ENCODE measurements at places on chromosomes 13 and 19. TPM values are rescaled to one million over a fixed set of nuclear protein-coding genes. Genes with fewer than 3 reads are reported as not detected.

The RFPL4A gene
- not detected for total RNA-seq

The C19orf25 gene
- total RNA-seq: 32.8 TPM

The OR7D4 gene
- total RNA-seq: not detected

The BRME1 gene
- total RNA-seq: 1.3 TPM

The SULT2A1 gene
- total RNA-seq: not detected

The TRPC4 gene
- total RNA-seq: 0.32 TPM

The KCTD4 gene
- 0.33 TPM for total RNA-seq

The CLEC17A gene
- not detected for total RNA-seq

The LIM2 gene
- total RNA-seq: not detected

DNA sequence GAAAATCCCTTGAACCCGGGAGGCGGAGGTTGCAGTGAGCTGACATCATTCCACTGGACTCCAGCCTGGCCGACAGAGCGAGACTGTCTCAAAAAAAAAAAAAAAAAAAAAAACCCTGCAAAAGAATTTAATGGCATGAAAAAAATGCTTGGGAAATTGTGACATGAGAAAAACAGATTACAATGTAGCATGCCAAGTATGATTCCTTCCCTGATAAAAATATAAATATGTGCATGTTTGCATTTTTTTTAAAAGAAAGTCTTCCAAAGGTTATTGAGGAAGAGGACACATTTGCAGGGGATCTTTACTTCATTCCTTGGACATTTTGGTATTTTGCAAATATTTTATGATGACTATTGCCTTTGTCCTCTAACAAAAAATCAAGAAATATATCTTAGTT is 14.5 kb upstream of the ZBTB32 start:
- DNase-seq: no peak

DNA sequence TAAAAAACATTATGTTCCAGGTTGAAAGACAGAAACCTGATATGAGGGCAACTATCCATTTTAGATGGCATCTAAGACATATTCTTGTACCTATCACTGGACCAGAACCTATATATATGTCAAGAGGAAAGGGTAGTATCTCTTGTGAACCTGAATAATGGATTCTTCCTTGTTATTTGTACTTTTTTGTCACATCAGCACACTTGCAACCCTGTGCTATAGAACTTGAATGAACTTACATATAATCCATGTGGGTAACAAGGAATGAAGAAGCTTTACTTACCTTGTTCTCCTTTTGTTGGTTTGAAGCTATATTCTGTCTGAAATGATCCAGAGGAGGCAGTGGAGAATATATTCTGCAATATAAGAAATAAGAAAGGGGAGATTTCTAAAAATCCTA is 483.7 kb upstream of the ATXN8OS start:
- no peak for DNase-seq

DNA sequence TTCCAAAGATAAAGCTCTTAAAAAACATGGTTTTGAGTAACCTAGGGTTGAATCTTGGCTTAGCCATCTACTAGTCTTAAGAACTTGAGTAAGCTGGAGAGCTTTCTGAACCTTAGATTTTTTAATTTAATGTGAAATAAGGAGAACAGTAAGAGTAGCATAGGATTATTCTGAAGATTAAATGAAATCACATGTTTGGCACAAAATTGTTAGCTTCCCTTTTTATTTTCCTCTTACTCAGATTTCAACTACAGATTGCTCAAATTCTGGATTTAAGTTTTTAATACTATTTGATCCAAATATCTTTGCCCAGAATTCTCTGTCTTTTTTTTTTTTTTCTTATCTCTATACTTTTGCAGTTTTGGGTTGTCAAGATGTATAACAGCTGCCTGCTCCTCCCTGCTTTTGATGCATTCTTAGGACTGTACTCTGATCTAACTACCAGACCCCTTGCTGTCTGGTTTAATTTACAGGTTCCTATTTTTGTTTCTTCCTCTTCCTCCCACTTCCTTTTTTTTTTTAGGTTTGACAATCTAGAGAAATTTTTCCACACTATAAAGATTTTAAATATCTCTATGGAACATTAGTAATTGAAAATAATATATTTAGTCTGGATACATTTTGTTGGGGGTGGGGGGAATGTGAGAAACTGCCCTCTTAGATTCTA is 12.3 kb downstream of the POMP start:
- no peak for DNase-seq

- DNase-seq: no peak
These were observed 2.0 kb downstream of the KLK1 start for GRCh38 chr19:50821622-50822021.

DNA sequence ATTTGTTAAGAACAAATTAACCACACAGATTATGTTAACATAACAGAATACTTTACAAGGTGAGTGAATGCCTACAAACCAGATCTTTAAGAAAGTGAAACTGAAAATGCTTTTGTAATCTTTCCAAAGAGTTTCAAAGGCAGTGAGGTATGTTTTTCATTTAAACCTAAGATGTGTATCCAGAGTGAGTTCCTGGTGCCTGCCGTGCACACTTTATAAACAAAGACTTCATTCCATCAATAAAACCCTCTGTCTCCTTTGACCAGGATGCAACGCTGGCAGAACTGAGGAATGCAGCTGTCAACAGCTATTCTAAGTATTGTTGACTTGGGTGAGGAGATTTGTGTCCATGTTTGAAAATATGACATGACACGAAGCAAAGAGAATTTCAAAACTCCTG is 344.6 kb downstream of the DNAJC15 start:
- no peak for DNase-seq

DNA sequence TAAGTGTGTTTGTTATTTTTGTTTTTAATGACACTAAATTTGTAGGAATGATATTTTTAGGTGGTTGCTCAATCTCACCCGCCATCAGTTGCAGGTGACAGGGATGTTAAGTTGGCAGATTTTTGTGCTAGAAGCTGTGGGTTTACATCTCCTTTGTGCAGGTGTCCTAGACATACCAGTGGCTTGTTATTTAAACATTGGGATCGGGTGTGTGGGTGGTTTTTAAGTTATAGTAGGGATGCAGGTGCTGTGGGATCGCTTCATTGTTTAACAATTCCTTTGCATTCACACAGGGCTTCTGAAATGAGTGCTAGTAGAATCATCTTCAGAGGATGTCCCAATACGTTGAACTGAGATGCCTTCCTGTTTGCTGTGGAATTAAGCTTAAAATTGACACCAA is 100.0 kb downstream of the SHISA2 start:
- DNase-seq: no peak

DNA sequence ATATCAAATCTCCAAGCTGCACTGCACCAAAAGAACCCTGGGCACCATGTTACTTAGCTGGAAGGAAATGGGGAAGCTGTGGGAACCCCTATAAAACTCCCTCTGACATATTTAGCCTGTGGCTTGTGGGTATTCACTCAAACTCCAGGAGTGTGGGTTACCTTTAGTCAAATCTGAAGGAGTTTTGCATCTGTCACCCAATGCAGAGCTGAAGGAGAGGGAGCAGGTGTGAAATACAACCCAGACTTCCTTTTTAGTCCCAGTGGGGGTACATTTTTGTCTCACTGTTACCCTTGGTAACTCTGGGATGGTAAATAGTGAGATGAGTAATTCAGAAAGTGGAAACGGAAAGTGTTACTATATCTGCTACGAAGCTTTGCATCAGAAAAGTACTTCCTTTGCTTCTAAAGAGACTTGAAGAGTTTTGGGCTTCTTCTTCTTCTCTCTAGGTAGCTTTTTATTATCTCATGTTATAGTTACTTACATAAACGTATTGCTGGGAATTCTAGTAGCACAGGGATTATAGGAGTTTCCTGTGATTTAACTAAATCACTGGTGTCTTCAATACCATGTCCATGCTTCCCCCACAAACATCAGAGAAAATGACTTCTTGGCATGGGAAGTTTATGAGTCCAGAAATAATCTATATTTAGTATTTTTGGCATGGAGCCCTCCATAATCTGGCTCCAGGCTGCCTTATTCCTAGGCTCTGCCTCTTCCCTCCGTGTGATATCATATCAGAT is 105.9 kb downstream of the AKAP11 start:
- DNase-seq: no peak

GRCh38 chr13:52760077-52760476 is 20.5 kb upstream of the CNMD start:
- DNase-seq: no peak

- no peak for DNase-seq
These were observed 416.6 kb downstream of the KLF12 start for GRCh38 chr13:73717632-73718031.

DNA sequence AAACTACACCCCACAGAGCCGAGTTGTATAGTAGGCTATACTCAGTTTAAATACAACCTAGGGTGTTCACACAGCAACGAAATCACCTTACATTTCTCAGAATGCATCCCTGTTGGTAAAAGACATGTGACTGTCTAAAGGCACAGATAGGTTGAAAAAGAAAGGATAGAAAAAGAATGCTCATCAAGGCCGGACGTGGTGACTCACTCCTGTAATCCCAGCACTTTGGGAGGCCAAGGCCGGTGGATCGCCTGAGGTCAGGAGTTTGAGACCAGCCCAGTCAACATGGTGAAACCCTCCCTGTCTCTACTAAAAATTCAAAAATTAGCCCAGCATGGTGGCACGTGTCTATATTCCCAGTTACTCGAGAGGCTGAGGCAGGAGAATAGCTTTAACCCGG is 3.8 kb upstream of the IL17D start:
- no peak for DNase-seq

- no peak for DNase-seq
These were observed 36.8 kb downstream of the ACSBG2 start for GRCh38 chr19:6172074-6172863.

GRCh38 chr13:100434010-100434763 is 154.4 kb downstream of the GGACT start:
- no peak for DNase-seq

DNA sequence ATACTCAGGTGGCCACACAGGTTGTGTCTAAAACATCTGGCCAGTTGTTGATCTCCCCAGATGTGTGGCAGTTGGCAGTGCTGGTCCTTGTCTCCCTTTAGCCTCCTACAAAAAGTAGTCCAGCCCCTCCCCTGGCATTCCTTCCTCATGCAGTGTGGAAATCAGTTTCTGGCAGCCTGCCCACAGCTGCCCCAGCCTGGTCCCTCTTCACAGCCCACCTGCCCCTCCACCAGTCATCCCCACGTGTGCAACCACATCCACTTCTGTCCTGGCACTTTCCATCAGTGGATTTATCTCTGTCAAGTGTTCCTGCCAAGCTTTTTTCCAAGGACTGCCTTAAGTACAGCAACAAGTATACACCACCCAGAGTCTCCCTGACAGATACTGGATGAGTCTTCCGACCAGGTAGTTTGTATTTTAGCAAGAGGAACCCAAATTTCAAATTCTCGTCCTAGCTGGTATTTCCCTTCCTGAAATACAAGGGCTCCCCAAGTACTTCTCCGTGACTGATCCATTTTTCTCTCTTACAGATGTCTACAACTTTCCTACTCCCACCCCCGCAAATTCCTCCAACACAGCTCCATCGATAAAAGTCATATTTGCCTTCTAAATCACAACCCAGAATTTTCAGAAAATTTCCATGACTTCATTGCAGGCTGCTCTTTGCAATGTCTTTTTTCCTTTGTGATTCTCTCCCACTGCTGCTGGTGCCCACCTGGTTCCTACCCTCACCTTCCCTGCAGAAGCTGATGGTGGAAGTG is 313.5 kb downstream of the FOXO1 start:
- no peak for DNase-seq

DNA sequence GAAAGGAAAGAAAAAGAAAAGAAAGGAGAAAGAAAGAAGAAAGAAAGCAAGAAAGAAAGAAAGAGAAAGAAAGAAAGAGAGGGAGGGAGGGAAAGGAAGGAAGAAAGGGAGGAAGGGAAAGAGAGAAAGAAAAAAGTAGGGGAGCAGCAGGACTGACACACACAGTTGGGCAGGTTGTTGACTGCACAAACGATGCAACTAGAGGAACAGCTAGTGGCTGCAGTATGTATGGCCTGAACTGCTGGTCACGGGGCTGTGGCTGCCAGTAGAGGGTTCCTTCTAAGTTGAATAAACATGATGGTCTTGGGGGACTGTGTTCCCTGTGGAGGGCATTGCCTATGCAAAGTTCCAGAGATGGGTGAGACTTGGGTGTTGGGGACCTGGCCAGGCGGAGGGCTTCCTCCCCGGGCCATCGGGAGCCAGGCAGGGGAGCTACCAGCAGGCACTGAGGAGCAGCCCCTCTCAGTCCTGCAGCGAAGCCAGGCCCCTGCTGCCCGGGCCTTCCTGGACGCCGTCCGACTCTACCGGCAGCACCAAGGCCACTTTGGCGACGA is 16.7 kb upstream of the COLGALT1 start:
- DNase-seq: no peak

DNA sequence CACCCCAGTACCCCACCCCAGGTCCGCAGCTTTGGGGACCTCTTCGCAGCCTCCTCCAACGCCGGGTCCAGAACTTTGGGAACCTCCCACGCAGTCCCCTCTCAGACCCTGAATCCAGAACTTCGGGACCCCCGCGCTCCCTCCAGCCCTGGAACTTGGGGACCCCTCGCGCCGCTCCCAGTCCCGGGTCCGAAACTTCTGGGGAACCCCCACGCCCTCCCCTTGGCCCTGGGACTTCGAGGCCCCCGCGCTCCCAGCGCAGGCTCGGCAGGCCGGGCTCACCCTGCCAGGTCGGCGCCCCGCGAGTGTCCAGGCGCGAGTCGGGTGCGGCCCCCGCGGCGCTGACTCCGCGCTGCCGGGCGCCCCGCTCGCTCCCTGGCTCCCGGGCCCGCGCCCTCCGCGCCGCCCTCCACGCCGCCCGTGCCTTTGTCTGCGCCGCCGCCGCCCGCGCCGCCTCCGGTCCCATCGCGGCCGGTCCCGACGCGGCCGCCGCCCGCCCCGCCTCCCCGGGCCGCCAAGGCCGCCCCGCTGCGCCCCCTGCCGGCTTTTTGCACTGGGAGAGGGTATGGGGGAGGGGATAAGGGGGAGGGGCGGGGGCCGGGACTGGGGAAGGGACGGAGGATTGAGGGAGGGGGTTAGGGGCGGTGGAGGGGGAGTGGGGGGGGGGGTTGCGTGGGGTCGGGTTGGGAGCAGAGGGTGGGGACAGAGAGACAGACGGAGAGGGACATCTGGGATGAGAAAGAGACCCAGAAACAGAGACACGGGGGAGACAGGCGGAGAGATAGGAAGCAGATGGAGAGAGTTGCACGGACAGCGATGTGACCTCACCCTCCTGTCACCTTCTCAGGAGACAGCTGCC is at the start of gene HOMER3:
TSS of gene HOMER3 (minus strand) at position 449 of the 859 bp plus-strand sequence. CDS start 2,235 bp downstream, outside the sequence.
- DNase-seq: peak; percentile 55

GRCh38 chr13:74115133-74115532 is 19.1 kb downstream of the KLF12 start:
- DNase-seq: no peak

GRCh38 chr13:60242043-60242595 is 78.4 kb upstream of the DIAPH3 start:
- no peak for DNase-seq

GRCh38 chr19:50489461-50490011 is 12.9 kb upstream of the GARIN5A start:
- no peak for DNase-seq

DNA sequence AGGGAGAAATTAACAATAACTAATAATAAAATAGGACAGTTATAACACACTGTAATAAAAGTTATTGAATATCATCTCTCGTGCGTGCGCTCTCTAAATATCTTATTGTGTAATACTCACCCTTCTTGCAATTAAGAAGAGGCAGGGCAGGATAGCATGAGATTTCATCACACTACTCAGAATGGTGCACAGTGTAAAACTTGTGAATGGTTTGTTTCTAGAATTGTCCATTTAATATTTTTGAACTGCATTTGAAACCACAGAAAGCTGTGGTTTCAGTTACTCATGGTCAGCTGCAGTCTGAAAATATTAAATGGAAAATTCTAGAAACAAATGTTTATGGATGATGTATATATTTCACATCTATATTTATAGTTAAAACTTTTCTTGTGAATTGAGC is 161.1 kb downstream of the DCT start:
- no peak for DNase-seq

GRCh38 chr19:11530432-11530831 is 1.5 kb upstream of the ECSIT start:
- DNase-seq: peak; percentile 73

- no peak for DNase-seq
These were observed 800.7 kb upstream of the SLITRK5 start for GRCh38 chr13:86870444-86870843.
